Tongue (tissue), 3 donors: ENCODE measurements at places on chromosomes 2 and 18. TPM values are rescaled to one million over a fixed set of nuclear protein-coding genes. Genes with fewer than 3 reads are reported as not detected.

Gene EVX2
- total RNA-seq: not detected

Gene AQP12A
- not detected for total RNA-seq

Gene CYP27A1
- total RNA-seq: 19.8 TPM

Gene DYNAP
- total RNA-seq: not detected

Gene SERPINB2
- 9.7 TPM for total RNA-seq

Gene TRABD2A
- total RNA-seq: not detected

Gene ALK
- total RNA-seq: 0.41 TPM

Gene ALPP
- not detected for total RNA-seq

Gene DAW1
- total RNA-seq: not detected

Gene WDCP
- 12.6 TPM for total RNA-seq

Gene ADGRF3
- total RNA-seq: not detected
